Bronchial smooth muscle cell (primary cell): ENCODE measurements at places on chromosomes 2 and 18. TPM values are rescaled to one million over a fixed set of nuclear protein-coding genes. Genes with fewer than 3 reads are reported as not detected.

Gene TACR1
- 0.16 TPM in 1 of 2 replicates, not detected in the other for total RNA-seq

Gene RAPGEF4
- total RNA-seq = 0.79 and 1.9 TPM in 2 replicates

Gene FBLN7
- 0.09 and 0.47 TPM in 2 replicates for total RNA-seq

Gene C2orf66
- total RNA-seq = under 0.01 TPM in 1 of 2 replicates, not detected in the other

Gene OR6B3
- not detected in 2 replicates for total RNA-seq

Gene CFLAR
- 46.0 and 68.8 TPM in 2 replicates for total RNA-seq

Gene DSG1
- total RNA-seq = not detected in 2 replicates

Gene SIX2
- total RNA-seq = not detected in 2 replicates

Gene MC2R
- not detected in 2 replicates for total RNA-seq

Gene FKBP7
- total RNA-seq = 52.2 and 56.4 TPM in 2 replicates

Gene IL1F10
- not detected in 2 replicates for total RNA-seq

Gene SLC19A3
- under 0.01 and 0.16 TPM in 2 replicates for total RNA-seq

Gene TAF1B
- total RNA-seq = 18.3 and 22.8 TPM in 2 replicates

Gene RALB
- 65.7 and 70.5 TPM in 2 replicates for total RNA-seq

Gene CAPN14
- 0.16 and 0.17 TPM in 2 replicates for total RNA-seq

Gene HTRA2
- total RNA-seq = 43.2 and 63.9 TPM in 2 replicates

Gene KLHL14
- total RNA-seq = not detected in 2 replicates

Gene RAB6C
- not detected in 2 replicates for total RNA-seq

Gene TTC27
- 12.5 and 14.7 TPM in 2 replicates for total RNA-seq

Gene ANKRD62
- not detected in 2 replicates for total RNA-seq

Gene TMEM163
- not detected in 2 replicates for total RNA-seq

Gene CD302
- 3.9 and 4.3 TPM in 2 replicates for total RNA-seq

Gene RPL37A
- 3,954 and 5,094 TPM in 2 replicates for total RNA-seq

Gene GRP
- not detected in 2 replicates for total RNA-seq

Gene RANBP2
- 37.6 and 53.4 TPM in 2 replicates for total RNA-seq

Gene AP1S3
- 0.26 and 1.6 TPM in 2 replicates for total RNA-seq
